ENCODE measurements at places on chromosomes 12 and 14.
A peak's percentile ranks its signal among the peaks of the same experiment; 100 is the strongest.

- no peak for DNase-seq
These were observed 24.6 kb upstream of the ITPR2 start for GRCh38 chr12:26857465-26858176.

DNA sequence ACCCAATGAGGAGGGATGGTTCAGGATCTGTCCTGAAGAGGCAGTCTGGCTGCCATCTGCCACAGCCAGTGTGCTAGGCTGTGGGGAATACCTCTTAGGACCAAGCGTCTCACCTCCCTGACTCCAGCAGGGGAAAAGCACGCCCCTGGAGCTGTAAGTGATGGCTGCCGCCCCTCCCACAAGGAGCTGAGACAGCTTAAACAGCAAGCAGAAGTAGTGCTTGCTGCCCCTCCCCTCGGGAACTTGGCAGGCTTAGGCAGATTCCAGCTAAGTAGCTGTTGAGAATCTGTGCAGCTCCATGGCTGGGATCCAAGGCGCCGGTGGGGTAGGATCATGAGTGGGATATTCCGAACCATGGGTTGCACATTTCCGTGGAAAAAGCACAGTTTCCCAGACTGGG lies 360.4 kb upstream of the MDGA2 start:
- DNase-seq, result no peak

DNA sequence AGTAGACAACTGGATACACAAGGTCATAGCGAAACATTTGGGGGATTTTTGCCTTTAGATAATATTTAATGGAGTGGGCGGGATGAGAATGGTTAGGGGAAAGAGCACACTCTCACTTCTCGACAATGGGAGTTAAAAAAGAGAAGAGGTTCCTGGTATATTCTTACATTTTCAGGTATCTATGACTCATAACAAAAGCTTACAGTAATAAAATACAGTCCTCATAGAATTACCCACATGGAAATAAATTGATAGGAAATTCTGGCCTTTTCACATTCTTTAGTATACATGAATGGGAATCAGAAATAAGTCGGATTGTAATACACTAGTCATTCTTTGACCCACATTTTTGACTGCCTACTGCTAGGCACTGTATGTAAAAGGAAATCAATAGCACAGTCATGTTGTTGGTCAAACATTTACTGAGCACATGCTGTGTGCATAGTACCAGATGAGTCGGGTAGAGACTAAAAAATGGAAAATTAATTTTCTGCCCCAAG lies 8.2 kb upstream of the CRADD start:
- no peak for DNase-seq

DNA sequence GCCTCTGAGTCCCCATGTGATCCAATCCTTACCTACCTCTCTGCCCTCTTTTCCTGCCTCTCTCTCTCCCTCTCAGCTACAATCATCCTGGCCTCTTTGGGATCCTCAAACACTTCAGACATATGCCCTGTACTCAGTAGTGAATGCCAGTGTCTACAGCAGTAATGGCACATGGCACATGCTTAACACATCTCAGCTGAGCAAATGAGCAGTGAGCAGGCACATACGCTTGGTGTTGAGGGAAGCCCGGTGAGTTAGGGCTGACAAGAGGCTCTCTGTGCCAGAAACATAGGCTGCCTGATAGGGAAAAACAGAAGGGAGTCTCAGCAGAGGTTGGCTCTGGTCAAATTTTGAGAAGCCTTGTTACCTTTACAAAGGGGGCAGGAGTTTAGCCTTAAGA lies 409.1 kb downstream of the TMEM132D start:
- no peak for DNase-seq

GRCh38 chr12:115758183-115758582 lies 519.3 kb downstream of the MED13L start:
- no peak for DNase-seq

GRCh38 chr14:24281636-24282035 lies 10.2 kb upstream of the RABGGTA start:
- DNase-seq, result no peak

- peak; percentile 67 for DNase-seq
These were observed 99.6 kb downstream of the RIN3 start for GRCh38 chr14:92613008-92613658.

GRCh38 chr14:95328729-95329503 lies 9.2 kb upstream of the CLMN start:
- no peak for DNase-seq

GRCh38 chr12:54437243-54437642 lies 18.2 kb upstream of the ITGA5 start:
- DNase-seq, result no peak

- no peak for DNase-seq
These were observed 5.5 kb upstream of the HDAC7 start for GRCh38 chr12:47825173-47825639.

DNA sequence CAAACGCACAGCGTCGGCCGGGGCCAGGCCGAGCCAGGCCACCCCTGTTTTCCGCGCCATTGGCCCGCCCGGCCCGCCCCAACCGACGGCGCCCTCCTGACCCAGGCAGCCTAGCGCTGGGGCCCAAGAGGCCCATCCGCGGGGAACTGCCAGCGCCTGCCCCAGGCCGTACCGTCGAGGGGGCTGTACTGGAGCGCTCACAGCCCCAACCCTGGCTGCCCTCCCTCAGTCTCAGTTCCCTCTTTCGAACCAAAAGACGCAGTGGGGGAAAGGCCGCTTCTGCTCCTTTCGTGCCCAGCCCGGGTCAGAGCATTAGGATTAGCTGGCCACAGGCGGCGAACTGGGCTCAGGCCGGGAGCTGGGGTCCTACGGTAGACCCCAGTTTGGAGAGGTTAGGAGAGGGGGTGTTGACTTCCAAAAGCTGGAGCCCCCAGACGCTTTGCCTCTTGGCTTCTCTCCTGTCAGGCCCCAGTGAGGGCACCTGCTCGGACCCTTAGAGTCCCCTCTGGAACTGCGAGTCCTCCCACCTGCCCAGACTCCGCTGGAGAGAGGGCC lies 1.9 kb downstream of the NKX2-1 start:
- DNase-seq, result no peak

DNA sequence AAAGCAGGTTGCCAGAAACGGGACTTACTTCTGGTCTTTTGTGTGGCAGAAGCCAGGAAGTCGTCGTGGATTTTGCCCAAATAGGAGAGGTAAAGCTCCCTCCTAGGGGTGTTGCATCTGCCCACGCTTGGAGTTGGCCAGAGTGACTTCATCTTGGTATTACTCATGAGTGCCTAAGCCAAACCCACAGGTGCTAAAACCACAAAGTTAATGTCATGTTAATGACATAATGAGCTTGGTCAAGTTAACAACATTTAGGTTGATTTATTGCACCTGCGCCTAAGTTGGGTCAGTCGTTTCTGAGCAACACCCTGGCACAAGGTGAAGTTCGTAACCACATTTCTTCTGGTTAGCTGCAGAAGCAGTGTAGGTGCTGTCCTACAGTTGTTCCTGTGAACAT lies 225.2 kb downstream of the FUT8 start:
- peak; percentile 29 for DNase-seq

- DNase-seq, result no peak
These were observed 85.2 kb downstream of the CAND1 start for GRCh38 chr12:67354322-67354721.

- DNase-seq, result no peak
These were observed 44.5 kb downstream of the ALKBH1 start for GRCh38 chr14:77663293-77663692.

- peak; percentile 17 for DNase-seq
These were observed 103.0 kb upstream of the SFSWAP start for GRCh38 chr12:131607658-131608447.

DNA sequence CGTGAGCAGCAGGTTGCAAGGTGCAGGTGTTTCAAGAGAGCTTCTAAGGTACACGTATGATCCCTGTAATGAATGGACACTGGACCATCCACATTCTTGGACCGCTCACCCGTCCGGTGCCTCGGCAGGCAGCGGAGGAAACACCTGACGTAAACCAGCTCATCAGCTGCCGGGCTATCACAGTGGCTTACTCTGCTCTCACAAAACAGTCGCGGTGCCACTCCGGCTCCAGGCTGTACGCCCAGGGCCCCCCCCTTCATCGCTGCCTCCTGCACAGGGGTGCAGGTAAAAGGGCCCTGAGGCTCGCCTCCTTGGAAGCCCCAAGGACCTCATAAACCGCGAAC lies 436 bp downstream of the VPS33A start:
- DNase-seq, result no peak

- no peak for DNase-seq
These were observed 3.6 kb upstream of the KRT5 start for GRCh38 chr12:52523824-52524223.

DNA sequence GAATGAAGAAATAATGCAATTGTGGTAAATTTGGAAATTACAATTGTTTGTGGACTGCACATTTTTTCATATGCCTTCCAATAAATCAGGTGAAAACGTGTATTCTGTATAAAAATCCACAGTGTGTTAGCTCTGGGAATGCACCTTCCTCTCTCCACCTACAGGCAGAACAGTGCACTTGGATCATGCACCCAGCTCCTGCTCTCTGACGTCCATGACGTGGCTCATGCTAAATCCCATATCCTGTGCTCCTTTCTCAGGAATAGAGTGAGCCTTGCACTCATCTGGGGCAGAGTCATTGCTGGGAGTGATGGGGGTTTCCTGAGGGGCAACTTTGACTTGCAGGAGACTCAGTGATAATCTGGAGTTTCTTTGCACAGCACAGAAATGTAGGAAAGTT lies 1282.1 kb downstream of the TMEM121 start:
- DNase-seq, result no peak

DNA sequence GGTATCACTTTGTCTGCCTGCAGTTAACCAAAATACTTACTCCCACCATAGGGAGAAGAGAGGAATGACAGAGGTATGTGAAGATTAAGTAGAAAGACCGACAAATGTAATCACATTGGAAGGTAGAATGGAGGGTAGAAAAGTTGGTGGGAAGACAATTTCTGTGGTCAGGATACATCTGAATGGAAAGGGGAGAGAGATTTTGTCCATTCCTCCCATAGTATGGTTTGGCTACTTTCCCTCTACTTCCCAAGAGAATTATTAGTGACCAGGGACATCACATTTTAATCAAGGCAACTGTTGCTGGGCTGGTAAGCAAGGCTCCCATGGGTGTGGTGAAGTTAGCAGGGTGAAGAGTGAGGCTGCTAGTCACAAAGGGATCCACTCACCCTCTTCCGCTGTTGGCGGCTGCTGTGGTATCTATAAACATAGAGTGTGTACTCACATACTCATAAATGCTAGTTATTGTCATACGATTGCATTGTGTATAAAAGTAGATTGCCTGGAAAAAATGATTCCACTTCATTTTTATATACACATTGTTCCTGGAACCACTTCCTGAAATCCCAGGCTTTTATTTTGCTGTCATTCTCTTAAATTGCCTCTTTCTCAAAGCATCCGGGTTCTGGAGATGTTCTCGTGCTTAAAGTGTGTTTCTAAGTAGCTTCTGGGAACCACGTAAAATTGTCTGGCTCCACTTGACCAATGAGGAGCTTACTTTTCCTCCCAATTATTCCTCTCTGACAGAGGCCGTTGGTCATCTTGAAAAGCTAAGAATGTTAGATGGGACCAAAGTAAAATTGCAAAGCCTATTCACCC lies 413.1 kb downstream of the ZFP36L1 start:
- peak; percentile 40 for DNase-seq

- DNase-seq, result no peak
These were observed 1.5 kb upstream of the AGAP2 start for GRCh38 chr12:57739914-57740538.

- no peak for DNase-seq
These were observed 228.1 kb upstream of the CNTN1 start for GRCh38 chr12:40464121-40464520.

DNA sequence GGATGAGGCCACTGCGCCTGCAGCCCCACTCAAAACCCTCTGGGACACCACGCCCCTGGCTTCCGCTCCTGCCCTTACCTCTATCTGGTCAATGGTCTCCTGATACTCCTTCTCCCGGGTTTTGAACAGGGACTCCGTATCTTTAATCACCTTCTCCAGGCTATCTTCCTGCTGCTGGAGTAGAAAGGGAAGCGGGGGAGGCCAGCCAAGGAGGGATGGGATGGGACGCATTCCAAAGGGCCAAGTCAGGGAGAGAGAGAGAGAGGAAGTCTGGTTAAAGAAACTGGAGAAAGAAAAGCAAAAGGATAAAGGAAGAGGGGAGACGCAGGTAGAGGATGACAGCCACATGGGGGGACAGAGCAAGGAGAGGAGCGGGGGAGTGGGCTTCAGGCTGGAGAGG lies 7.9 kb downstream of the IFFO1 start:
- no peak for DNase-seq

DNA sequence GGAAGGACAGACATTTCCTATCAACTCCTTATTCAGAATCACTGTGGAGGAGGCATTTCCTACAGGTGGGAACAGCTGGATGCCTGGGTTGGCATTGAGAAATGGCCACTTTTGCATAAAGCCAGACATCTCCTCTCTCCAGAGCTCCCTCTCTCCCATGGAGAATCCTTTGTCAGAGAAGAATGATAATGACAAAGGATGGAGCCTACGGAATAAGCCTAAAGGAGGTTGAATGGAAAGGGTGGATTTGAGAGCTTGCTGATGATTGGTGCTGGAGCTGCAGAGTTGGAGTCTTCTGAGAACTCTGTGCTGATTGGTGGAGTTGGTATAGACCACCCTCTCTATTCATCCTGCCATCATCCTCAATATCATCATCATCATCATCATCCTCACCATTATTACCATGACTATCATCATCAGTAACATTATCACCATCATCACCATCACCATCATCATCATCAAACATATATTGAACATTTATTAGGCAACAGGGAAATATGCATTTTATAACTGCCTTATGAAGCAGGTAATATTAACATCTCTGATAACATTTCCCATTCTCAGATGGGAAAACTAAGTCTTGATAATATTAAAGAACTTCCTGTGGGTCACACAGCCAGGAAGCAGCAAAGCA lies 89.2 kb upstream of the HSPB8 start:
- DNase-seq, result no peak

GRCh38 chr14:53570411-53571387 lies 385.9 kb downstream of the BMP4 start:
- no peak for DNase-seq

- DNase-seq, result no peak
These were observed 175.8 kb upstream of the PRMT8 start for GRCh38 chr12:3315201-3315661.

DNA sequence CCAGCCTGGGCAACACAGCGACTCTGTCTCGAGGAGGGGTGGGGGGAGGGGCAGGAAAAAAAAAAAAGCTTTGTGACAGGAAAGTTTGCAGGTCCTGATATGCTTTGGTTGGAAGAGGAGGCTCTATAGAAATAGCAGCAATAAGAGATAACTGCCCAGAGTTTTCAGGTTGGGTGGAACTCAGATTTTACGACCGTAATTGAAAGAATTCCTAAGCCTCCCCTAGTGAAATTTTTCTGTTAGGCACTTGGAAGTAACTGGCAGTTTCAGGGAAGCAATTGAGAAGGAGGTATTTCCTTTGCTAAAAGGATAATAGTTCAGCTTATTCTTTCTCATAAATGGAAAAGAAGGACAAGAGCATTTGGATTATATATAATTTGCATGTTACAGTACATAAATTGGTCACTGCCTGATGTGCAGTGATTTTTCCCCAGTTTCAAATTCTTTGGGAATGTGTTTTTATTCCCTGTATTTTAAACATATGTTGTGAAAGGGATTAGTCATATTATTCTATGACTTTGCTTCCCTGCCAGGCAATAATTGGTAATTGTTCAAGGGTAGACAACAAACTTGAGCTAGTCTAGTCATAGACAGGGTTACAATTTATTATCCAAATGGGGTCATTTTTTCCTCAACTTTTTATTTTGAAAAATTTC lies 452.8 kb downstream of the AEBP2 start:
- DNase-seq, result no peak

Data from CD4-positive, alpha-beta T cell treated with Interleukin-21 for 1 hour (primary cell).